ENCODE measurements at places on chromosomes 6 and 20.

DNA sequence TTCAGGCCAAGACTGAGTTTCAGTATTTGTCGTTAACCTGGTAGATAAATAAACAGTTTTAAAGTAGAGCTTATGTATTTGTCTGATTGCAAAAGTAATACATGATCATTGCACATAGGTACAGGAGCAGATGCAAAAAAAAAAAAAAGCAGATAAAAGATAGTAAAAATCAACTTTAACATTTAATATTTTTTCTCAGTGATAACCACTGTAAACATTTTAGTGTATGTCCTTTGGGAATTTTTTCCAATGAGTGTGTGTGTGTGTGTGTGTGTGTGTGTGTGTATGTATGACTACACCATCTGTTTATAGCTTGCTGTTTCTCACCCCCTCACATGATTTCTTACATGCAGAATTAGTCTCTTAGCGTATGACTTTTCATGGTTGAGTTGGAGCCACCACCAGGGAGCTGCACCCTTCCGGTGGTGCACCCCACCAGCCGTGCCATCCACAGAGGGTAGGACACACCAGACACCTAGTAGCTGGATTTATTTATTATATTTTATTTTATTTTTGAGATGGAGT lies 26.3 kb downstream of the WRNIP1 start:
- no peak for DNase-seq

GRCh38 chr6:164505425-164505824 lies 804.0 kb downstream of the C6orf118 start:
- DNase-seq = no peak

- DNase-seq = no peak
These were observed 54.1 kb upstream of the SHLD1 start for GRCh38 chr20:5696011-5696559.

- no peak for DNase-seq
These were observed 18.3 kb downstream of the C20orf173 start for GRCh38 chr20:35510951-35511735.

- DNase-seq = no peak
These were observed 44.3 kb downstream of the OR2B2 start for GRCh38 chr6:27867945-27868300.

GRCh38 chr20:3919352-3919751 lies 30.2 kb downstream of the PANK2 start:
- no peak for DNase-seq

- no peak for DNase-seq
These were observed 104.6 kb upstream of the AKIRIN2 start for GRCh38 chr6:87806635-87807034.

- no peak for DNase-seq
These were observed 204.5 kb downstream of the ZDHHC14 start for GRCh38 chr6:157585274-157586087.

DNA sequence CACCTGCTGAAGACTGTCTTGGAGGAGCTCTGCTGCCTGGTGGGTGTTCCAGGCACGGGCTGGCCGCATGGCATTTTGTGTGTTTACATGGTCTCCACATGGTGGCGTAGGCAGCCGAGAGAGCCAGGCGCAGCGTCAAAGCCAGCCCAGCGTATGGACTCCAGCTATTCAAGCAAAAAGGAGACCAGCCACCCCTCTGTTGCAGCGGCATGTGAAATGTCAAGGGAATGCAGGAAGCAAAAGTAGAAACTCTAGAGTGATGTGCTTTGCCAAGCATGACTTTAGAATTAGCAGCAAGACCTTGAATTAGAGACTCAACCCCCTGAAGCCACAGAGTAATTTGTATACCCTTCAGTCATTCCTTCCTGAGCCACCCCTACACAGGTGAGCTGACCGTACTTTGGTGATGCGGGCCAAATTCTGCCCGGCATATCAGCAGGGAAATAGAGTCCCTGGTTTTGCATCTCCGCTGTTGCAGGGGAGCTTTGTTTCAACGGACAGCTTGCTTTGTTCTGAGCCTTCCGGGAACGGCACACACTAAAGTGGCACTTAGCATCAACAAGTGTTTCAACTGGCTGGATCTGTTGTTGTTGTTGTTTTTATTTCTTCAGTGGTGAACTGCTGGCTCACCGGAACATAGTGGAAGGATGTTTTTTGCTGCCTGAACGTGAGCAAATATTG lies 48.5 kb downstream of the FNDC1 start:
- DNase-seq = no peak

Measured in T1000 (cell line).